ENCODE measurements at places on chromosomes 13 and 19.
A peak's percentile ranks its signal among the peaks of the same experiment; 100 is the strongest.

DNA sequence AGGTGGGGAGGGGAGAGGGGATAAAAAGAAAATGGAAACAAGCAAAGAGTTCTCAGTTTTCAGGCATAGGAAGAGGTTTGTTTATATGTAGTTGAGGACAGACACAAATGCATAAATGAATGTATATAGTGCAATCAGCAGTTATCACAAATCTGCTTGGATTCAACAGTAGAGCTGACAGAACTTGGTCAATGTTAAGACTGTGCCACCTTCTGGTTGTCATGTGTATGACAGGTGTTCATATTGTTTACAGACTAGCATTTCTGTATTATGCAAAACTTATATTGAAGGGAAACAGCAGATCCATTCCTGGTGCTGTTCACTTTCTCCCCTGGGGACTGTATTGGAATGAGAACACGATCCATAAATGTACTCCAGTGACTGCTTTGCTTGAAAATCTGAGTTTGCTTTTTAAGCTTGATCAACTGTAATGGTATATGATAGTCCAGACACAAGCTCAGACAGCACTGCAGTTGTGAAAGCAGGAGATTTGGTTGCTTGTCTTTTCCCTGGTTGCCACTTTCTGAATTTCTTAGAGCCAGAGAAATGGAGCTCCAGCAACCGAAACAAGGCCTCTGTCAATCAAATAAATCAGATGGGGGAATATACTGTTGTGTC lies 319.5 kb upstream of the OBI1 start:
- DNase-seq, result peak; percentile 52

DNA sequence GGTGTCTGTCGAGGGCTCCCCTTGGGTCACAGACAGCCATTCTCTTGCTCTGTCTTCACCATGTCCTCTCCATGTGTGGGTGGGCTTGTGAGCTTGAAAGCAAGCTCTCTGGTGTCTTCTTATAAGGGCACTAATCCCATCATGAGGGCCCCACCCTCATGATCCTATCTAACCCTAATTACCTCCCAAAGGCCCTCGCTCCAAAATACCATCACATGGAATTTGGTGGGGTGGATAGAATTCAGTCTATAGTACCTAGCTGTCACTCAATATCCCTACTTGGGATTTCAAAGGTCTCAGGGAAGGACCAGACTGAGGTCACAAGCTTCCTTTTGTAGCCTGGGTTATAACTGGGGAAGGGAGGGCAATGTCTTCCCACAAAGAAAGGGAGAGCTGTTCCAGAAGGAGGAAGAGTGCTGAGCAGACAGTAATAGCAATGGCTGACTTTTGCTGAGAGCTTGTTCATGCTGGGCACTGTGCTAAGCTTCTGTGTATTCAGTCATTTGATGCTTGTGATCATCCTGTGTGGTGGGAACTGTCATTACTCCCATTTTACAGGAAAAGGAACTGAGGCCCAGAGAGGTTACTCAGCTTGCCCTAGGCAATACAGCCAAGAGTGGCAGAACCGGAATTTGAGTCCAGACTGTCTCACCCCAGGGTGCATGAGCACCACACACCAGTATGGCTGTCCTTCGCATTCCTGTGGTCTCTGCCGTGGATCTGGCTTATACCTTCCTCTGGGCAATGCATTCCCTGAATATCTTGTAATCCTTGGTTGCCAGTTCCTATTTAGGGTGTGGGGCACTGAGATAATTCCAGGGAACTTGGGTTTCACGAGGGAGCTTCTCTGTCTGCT lies 8.2 kb downstream of the FXYD5 start:
- no peak for DNase-seq

DNA sequence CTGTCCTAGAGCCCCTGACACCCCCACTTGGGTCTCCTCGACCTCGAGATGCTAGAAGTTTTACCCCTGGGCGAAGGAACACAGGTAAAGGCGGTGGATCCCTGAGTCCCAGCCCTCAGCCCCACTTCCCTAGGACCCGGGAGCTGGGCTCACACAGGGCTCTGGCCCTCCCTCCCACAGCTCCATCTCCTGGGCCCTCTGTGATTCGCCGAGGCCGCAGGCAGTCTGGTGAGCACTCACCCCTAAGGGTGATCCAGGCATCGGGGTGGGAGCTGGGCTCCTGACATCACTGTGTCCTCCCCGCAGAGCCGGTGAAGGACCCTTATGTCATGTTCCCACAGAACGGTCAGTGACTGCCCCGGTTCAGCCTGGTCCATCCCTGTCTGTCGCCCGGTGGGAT lies 8.3 kb downstream of the PLEKHG2 start:
- DNase-seq, result no peak

DNA sequence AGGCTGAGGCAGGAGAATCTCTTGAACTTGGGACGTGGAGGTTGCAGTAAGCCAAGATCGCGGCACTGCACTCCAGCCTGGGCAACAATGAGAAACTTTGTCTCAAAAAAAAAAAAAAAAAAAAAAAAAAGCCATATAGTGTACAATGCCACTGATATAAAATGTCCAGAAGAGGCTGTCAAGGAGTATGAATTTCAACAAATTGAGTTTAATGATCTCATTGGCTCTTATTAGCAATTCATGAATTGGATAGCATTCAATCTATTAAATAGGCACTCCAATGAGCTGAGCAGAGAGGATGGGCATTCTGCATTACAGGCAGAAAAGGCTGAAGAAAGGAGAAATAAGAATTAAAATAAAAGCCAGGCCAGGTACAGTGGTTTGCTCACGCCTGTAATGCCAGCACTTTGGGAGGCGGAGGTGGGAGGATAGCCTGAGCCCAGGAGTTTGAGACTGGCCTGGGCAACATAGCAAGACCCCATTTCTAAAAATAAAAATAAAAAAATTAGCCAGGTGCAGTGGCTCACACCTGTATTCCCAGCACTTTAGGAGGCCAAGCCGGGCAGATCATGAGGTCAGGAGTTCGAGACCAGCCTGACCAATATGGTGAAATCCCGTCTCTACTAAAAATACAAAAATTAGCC lies 757 bp upstream of the LMNB2 start:
- no peak for DNase-seq

GRCh38 chr13:46321494-46322225 lies 65.4 kb downstream of the RUBCNL start:
- no peak for DNase-seq

GRCh38 chr19:51712461-51713081 lies 11.2 kb downstream of the HAS1 start:
- no peak for DNase-seq

DNA sequence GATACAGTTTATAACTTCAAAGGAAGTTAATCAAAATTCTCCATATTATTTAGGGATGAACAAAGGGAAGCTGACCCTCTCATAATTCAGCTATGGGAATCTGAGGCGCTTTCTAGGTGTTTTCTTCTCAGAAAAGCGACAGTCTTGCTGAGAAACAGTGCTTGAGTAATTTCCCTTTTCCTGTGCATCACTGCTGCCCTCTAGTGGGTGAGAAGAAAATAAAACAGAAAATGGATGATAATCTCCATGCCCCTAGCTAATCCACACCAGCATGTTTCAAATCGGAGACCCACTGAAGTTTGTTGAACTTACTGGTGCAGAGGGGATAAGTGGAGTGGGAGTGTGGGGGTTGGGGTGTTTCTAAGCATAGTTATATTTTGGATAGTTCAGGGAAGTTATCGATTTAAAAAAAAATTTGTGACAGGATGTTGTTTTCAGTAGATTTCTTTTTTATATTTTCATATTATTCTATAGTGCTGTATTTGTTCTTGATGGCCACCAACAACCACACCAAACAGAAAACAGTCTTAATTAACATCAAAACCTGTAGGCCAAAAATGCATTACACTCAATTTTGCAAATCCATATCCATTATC lies 21.4 kb downstream of the LCP1 start:
- DNase-seq, result no peak

DNA sequence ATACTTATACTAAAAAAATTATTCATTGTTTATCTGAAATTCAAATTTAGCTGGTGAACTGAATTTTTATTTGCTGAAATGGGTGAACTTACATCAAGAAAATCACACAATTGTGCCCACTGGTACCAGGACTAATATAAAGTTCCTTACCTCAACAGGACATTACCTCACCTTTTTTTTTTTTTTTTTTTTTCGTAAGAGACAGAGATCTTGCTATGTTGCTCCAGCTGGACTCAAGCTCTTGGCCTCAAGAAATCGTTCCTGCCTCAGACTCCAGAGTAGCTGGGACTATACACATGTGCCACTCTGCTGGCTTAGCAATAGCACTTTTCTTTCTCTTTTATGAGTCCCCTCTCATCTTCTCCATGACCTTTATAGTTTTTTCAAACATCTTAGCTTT lies 22.5 kb upstream of the NDFIP2 start:
- no peak for DNase-seq

GRCh38 chr19:5339950-5340636 lies 519 bp downstream of the PTPRS start:
- no peak for DNase-seq

DNA sequence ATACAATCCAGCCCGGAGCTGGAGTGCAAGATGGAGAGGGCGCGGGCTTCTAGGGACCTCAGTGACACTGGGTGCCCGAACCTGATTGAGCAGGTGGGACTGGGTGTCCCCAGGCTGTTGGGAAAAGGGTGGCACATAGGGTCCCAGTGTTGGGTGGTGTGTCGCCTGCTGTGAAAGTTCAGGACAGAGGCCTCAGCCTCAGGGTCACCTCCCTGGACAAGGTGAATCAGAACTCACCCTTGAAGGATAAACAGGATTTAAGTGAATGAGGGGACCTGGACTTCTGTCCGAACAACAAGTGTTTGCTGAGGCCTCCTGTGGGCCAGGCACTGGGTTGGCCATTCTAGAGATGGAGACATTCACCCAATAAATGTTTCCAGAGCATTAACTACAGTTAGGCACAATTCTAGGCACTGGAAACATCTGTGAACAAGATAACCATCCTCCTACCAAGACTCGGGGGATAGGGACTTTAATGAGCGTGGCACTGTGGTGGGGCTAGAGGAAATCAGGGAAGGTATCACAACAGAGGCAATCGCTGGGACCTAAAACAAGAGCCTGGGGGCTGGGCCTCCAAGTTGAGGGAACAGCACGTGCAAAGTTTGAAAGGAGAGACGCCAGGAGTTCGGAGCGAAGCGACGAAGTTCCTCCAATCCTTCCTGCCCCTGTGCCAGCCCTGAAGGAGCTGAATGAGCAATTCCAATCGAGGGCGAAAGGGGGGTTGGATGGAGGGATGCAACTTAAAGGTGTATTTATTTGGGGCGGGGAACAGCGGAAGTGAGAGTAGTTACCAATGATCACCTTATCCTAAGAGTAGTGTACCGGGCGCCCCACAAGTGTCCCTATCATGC lies 921 bp upstream of the POLD1 start:
- no peak for DNase-seq

GRCh38 chr13:108427355-108427754 lies 157.8 kb downstream of the TNFSF13B start:
- DNase-seq, result no peak
